Hepatocyte (in vitro differentiated cells): ENCODE measurements at places on chromosomes 12 and 14.

DNA sequence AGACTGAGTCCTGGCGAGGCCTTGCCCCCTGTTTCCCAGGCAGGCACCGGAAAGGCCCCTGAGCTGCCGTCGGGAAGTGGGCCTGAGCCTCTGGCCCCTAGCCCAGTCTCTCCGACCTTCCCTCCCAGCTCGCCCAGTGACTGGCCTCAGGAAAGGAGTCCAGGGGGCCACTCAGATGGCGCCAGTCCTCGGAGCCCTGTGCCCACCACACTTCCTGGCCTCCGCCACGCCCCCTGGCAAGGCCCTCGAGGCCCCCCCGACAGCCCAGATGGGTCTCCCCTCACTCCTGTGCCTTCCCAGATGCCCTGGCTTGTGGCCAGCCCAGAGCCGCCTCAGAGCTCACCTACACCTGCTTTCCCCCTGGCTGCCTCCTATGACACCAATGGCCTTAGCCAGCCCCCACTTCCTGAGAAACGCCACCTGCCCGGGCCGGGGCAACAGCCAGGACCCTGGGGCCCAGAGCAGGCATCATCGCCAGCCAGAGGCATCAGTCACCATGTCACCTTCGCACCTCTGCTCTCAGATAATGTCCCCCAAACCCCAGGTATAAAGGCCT is 10.9 kb downstream of the TNS2 start:
- peak; percentile 19 for DNase-seq

GRCh38 chr12:51036279-51036678 is 10.1 kb upstream of the SLC11A2 start:
- no peak for DNase-seq

DNA sequence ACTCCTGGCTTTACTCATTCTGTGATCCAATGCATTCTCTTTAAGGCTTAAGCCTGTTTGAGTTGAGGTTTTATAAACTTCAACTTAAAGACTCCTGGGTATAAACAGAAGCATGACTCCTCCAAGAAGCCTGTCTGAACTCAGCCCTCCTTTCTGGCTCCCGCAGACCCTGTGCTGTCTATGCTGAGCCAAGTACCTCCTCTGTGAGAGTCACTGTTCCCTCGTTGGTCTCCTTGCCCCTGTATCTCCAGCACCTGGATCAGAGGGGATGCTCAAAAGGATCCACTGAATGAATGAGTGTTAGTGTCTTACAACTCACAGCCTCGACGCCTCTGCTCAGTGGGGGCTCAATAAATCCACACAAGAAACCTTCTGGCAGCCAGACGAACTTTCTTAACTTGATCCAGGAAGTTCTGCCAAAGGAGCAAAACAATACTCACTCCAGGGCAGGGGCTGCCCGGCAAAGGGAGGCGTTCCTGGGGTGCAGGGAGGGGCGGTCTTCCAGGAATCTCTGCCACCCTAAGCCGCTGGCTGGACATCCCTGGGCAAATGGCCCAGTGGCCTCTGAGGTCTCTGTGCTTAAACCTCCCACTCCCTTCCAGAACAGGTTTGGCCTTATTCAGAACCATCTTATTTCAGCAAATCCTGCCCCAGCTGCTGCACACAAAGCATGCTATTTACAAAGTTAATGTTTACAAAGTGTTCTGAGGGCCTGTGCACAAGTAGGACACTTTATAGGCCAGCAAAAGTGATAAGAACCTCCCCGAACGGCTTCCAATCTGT is 32.9 kb downstream of the MAP1LC3B2 start:
- DNase-seq: peak; percentile 33

DNA sequence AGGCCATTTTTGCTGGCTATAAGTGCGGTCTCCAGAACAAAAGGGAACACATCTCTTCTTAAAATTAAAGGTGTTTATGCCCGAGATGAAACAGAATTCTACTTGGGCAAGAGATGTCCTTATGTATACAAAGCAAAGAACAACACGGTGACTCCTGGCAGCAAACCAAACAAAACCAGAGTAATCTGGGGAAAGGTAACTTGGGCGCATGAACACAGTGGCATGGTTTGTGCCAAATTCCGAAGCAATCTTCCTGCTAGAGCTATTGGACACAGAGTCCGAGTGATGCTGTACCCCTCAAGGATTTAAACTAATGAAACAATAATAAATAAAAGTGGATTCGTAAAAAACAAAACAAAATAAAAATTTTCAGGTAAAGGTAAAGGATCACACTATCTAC is 33.4 kb downstream of the PKP2 start:
- no peak for DNase-seq

DNA sequence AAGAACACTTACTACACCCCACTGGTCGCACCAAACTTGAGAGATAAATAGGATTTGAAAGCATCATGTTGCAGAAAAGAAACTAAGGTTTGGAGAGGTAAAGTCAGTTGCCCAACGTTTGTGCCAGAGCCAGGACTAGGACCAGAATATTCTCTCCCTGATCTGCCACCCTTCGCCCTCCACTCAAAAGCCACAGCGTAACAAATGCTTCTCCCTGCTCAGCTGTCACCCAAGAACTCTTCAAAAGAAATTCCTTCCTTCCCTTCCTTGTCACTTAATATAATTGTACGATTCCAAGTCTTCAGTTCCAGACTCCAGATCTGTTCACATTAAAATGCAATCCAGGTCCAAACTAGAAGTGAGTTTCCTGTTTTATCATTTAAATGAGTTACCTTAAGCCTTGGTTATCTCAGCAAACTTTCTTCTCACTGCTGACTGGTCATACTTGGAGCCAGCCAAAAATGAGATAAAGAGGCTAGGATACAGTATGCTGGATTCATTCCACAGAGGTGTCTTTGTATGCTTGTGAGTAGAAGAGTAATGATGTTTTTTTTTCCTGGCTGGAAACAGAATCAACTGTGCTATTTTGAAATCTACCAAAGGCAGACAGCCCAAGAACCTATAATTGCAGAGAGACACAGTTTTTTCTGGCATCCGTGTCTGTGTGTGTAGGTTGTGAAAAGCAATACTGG is 12.8 kb upstream of the PPFIBP1 start:
- peak; percentile 14 for DNase-seq

GRCh38 chr14:86357876-86358275 is 827.9 kb downstream of the FLRT2 start:
- DNase-seq: no peak

GRCh38 chr14:70780396-70781075 is 28.8 kb downstream of the MAP3K9 start:
- DNase-seq: no peak

DNA sequence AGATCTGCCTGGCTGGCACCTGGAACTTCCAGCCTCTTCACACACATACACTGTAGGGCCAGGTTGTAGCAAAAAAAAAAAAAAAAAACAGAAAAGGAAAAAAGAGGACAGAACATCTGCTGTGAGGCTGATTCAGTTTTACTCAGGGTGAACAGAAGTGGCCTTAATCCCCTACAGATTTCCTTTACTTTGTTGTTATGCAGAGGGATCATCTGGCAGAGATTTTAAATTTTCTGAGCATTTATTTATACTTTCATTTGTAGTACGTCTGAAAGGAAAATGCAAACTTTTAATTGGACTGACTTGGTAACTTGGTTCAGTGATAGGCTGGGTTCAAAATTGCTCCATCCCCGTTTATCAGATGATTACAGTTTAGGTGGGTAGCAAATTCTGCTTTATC is 50.8 kb upstream of the PRICKLE1 start:
- no peak for DNase-seq

DNA sequence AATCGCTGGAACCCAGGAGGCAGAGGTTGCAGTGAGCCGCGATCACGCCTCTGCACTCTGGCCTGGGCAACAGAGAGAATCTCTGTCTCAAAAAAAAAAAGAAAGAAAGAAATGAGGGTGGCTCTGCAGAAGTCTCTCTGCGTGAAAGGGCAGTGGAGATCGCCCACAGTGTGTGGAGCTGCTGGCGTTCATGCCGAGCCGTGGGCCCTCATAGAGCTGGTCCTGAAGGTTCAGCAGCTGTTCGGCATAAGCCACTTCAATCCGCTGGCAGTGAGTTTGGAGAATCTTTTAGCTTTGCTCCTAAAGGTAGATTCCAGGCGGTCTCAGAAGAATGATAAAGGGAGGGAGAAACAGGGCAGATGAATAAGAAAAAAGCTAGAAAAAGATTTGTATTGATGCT is 36.7 kb upstream of the ATP2A2 start:
- DNase-seq: no peak

GRCh38 chr14:80615831-80616230 is 325.7 kb downstream of the CEP128 start:
- no peak for DNase-seq

DNA sequence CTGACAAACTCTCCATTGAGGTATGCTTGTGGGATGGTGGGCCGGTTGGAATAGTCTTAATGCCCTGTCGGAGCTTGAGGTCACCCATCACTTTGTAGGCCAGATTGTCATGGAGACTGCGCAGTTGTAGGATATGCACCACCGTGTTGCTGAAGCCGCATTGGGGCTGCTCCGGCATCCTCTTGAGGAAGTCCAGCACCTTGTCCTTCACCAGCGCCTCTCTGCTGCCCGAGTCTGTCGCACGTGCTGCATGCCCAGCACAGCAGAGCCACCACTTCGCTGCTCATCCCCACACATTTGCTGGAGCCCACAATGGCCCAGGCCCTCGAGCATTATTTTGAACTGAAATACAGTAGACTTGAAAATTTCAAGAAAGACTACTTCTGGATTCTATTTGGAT is 61.8 kb downstream of the FBXO33 start:
- no peak for DNase-seq

DNA sequence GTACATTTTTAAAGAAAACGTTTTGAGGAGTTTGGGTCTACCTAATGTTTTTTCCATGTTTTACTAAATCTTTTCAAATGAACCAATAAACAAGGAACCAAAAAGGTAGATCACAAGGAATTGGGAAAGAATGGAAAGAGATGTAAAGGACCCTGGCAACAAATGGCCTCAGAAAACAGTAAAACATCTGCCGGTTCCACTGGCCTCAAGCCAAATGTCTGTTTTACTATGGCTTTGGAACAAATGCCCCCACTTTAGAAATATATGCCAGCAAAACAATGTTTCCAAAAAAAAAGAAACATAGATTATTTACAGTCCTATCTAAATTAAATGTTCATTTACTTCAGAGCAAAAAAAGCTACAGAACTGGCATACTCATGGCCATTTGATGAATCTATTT is 3.0 kb downstream of the TRMT5 start:
- DNase-seq: no peak

GRCh38 chr14:32657081-32657480 is 281.6 kb upstream of the NPAS3 start:
- no peak for DNase-seq

- DNase-seq: peak; percentile 91
Measured at GRCh38 chr12:3491938-3492792, 1.2 kb downstream of the PRMT8 start.
